HFFc6 (cell line): ENCODE measurements at places on chromosomes 12 and 14. TPM values are rescaled to one million over a fixed set of nuclear protein-coding genes. Genes with fewer than 3 reads are reported as not detected.
A peak's percentile ranks its signal among the peaks of the same experiment; 100 is the strongest.

PPFIA2 gene
- not detected in 3 replicates for total RNA-seq

- DNase-seq: no peak
Measured at GRCh38 chr14:53942970-53943750, 13.5 kb downstream of the BMP4 start.

DNA sequence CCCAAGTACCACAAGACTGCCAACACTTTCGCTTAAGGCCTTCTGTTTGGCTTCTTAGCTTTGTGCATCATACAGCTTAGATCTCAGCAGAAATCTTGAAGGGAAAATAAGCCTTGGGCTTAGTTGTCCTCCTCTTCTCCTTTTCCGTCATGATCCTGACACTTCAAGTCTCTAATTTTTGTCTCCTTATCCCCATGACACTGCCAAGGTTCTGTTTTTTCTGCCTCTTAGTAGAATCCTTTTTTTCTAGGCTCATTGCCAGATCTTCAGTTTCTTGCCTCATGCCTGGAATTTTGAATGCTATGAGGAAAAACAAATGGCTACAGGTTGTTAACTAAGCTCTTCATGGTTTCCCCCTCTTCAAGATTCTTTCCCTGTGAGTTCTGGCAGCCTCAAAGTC is 450.4 kb downstream of the LRFN5 start:
- no peak for DNase-seq

DNA sequence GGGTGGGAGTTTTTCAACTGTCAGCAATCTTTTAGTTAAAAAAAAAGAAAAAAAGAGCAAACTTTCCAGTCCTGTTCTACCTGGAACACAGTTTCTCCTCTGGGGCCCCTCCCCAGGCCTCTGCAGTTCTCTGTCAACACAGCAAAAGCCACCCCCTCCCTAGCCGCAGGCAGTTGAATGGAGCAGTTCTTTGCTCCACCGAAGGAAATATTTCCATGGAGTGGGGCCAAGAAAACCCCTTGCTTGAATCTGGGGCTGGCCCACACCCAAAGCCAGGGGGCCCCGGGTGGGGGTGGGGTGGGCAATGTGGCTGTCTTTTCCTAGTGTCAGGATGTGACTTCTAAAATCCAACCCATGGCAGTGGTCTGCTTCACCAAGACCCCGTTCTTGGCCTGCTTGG is 5.0 kb upstream of the MEG3 start:
- DNase-seq: no peak

DNA sequence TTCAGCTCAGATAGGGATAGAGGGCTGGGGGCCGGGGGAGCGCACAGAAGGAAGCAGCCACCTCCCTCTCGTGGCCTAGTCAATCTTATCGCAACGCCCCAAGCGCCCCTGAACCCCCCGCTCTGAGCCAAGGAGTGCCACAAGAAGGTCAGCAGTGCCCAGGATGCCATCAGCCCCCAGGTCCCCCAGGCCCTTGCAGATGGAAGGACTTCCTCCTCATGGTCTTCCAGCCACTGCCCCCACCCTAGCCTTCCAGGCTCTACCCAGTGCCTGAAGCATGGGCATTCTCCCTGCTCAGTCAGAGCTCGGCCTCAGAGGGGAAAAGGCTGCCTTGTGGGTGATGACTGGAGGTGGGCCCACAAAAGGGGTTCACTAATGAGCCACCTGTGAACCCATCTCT is 68.2 kb downstream of the BCL11B start:
- DNase-seq: no peak

OR4K17 gene
- total RNA-seq: not detected in 3 replicates

GRCh38 chr14:65986041-65986440 is 500.1 kb upstream of the CCDC196 start:
- no peak for DNase-seq

DNA sequence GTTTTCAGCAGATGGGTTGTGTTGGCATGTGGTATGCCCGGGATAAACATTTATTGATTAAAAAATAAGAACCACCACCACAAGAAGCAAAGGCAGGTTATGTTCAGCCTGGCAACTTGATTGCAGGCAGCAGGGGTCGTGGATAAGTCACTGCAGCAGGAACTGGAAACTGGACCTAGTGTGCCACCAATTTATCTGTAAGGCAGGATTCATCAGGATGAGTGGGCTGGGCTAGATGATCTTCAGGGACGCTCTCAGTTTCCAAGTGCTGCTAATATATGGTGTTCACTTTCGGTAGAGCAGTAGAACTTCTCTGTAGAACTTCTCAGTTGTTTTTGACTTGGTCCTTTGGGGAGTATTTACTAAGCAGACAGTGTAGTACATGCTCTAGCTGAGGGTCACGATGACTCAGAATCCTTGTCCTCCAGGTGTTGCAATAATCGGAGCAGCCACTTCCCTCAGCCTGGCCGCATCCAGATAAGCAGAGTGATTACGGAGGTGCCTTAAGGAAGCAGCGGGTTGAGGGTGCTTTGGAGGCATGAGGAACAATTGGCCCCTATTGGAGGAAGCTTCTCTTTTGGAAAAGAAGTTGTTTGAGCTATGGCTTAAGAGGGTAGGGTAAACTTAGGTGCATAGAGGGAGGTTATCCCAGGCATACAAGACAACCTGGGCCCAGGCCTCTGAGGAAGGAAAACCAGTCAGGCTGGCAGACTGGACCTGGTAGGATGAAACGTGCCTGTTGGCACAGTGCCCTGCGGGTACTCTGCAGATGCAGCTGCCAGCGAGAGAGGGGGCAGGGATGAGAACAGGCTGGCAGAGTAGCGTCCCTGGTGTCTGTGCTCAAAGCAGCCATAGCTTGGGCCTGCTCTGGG is 104.0 kb downstream of the GPR135 start:
- DNase-seq: peak; percentile 64

CLEC14A gene
- 0.12 to 0.15 TPM in 2 of 3 replicates, not detected in the other for total RNA-seq

GRCh38 chr14:55915456-55915855 is 202.8 kb upstream of the PELI2 start:
- DNase-seq: no peak

GRCh38 chr14:93716002-93716745 is 72.1 kb downstream of the PRIMA1 start:
- no peak for DNase-seq

MIPOL1 gene
- total RNA-seq: 6.3 to 6.6 TPM (median 6.5 TPM) in 3 replicates

SLC7A8 gene
- 18.2 and 23.8 TPM in 2 replicates for total RNA-seq

DNA sequence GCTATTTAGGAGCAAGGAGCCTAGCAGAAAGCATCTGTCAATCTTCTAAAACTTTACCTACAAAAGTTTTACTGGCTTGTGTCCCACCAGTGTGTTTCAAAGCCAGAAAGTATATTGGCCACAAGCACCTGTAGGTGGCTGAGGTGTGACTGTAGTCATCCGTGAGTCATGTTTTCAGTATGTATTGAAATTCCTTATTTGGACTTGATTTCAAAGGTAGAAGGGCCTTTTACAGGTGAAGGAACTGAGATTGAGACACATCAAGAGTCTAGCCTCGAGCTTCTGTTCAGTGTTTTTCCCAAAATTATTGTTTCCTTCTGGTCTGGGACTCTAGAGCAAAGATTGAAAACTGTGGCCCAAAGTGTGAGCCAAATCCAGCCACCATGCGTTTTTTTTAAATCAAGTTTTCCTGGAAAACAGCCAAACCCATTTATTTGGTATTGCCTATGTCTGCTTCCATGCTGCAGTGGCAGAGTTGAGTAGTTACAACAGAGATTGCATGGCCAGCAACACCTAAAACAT is 195.3 kb upstream of the BCL2L14 start:
- DNase-seq: no peak

CAPZA3 gene
- total RNA-seq: not detected in 3 replicates

GRCh38 chr12:414859-415258 is 13.4 kb downstream of the CCDC77 start:
- no peak for DNase-seq

RASAL1 gene
- total RNA-seq: not detected in 3 replicates

DNA sequence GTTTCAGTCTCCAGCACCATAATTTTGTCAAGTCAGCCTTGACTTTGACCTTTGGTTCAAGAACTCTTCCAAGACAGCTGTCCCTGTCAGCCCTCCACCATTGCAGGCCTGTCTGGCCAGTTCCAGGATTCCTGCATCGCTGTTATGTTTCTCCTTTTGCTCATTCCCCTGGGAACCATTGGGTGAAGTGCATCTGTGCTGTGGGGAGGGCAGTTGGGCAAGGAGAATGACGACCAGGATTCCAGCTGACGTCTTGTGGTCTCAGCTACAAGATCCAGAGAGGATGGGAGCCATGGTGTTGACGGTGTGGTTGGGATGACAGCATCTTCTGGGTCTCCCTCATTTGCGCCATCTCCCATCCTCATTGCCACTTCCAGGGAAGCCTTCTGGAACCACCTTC is 45.9 kb upstream of the SLC24A4 start:
- DNase-seq: no peak

AMDHD1 gene
- total RNA-seq: not detected in 3 replicates

DNA sequence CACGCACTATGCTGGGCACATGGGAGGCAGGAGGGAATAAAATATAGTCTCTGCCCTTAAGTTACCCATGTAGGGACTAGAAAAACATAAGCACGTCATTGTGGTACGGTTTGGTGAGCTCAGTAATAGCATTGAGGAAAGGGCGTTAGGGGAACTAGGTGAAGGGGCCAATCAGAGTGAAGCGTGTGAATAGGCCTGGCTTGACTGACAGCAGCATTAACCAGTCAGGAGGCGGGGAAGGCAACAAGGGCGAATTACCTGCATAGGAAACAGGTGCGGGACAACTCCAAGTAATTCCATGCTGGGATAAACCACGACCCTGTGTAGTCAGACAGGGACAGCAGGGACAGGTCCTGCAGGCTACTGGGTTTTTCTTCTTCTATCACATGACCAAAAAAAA is 107.7 kb downstream of the UNC79 start:
- DNase-seq: no peak

- DNase-seq: peak; percentile 68
Measured at GRCh38 chr12:108840605-108841332, 16.6 kb downstream of the SSH1 start.

C12orf60 gene
- total RNA-seq: 0.38 to 0.69 TPM (median 0.60 TPM) in 3 replicates

DNA sequence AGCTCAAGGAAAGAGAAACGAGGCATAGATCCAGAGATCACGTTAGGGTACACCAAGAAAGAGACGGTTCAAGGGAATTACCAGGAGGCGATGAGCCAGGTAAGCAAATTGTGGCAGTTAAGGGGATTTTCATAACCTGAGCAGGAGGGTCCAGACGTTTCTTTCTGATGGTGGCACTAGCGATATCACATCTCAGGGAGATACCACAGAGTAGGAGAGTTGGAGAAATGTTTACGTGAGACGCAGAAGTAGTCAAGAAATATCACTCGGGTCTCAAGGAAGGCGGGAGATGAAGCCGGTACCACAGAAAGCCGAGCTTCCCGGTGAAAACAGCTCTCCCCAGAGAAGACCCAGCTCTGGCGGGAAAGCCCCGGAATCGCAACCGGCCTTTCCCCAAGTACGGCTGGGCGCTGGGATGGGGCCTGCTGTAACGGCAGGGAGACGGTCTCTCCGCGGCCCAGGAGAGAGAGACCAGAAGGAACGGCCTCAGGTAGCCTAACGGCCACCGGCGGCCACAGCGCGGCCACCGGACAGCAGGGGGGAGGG is 485 bp downstream of the SENP1 start:
- DNase-seq: peak; percentile 9

NID2 gene
- 104 to 125 TPM (median 119 TPM) in 3 replicates for total RNA-seq

ADAM21 gene
- total RNA-seq: 0.29 to 0.69 TPM (median 0.69 TPM) in 3 replicates

- DNase-seq: no peak
Measured at GRCh38 chr14:61091657-61092273, 110.7 kb downstream of the SLC38A6 start.

GRCh38 chr12:108333898-108334699 is 5.0 kb downstream of the CMKLR1 start:
- DNase-seq: no peak
